Foreskin melanocyte (primary cell): ENCODE measurements at places on chromosomes 16 and 17.

DNA sequence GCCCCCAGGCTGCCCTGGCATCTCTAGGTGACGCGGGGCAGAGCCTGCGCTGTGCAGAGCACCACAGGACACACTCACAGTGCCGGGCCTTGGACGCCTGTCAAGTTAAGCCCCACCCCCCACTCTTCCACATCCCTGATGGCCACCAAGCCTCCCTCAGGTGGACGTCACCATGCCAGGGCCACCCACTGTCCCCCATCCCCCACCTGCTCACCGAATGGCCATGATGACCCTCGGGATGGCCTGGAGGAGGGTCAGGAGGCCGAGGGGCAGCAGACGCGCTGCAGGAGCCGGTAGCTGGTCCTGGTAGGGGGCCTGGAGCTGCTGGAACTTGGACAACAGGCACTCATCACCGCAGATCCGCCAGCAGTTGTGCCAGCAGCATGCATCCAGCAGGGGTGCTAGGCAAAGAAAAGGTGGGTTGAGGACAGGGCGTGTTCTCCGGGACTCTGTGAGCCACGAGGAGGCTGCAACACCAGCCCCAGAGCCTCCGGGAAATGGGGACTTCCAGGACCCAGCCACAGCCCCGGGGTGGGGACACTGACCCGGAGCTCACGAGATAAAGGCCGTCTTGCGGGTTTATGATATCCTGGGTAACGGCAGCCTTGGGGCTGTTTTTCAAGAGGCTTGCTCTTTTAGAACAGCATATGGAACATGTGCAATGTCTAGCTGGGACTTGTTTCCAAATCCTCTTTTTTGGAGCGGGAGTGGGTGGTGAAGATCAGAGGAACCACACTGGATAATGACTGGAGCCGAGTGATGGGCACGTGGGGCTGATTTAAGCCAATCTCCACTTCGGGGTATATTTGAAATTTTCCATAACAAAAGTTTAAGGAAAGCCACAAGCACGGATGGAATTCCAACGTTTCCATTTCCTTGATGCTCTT, 11.4 kb downstream of the C16orf95 start:
- DNase-seq = peak; percentile 95

GRCh38 chr16:57578521-57579360, 36.3 kb downstream of the ADGRG5 start:
- DNase-seq = no peak

DNA sequence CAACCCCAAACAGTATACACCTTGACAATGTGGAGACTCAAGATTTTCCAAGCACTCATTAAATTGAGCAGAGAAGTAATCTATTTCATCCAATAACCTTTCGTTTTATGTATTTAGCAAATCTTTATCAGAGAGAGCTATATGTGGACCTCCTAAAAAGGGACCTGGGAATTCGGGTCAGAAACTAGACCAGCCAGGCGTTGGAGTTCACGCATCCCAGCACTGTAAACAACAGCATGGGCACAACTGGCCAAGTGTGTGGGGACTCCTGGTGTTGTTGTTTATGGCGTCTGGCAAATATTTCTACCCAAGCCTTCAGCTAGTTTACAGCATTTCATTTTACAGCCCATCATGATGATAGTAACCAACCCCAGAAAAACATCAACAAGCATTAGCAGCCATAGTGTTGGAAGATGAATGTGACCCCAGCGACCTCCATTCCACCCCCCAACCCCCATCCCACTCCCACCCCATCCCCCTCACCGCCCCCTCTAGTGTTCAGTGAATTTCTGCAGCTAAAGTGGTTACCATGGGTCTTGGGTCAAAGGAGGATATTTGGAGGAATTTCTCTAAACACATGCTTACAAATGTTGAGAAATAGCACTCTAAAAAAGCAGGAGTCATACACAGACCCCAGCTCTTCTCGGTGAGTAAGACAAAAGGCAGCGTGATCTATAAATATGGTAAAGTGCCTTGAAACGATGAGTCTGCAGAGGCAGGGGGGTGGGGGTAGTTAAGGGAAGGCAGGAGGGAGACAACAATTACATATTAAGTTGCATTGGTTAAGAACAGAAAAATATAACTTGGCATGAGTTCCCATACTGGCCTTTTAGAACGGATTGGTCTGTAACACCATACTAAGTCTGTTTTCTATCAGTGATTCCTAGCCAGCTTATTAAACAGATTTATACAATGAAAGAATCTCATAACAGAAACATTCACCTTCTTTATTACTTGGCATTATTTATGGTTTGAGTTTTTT, 91.4 kb upstream of the TBX2 start:
- DNase-seq = no peak

GRCh38 chr17:76623271-76624146, 20.0 kb downstream of the ST6GALNAC1 start:
- peak; percentile 49 for DNase-seq

DNA sequence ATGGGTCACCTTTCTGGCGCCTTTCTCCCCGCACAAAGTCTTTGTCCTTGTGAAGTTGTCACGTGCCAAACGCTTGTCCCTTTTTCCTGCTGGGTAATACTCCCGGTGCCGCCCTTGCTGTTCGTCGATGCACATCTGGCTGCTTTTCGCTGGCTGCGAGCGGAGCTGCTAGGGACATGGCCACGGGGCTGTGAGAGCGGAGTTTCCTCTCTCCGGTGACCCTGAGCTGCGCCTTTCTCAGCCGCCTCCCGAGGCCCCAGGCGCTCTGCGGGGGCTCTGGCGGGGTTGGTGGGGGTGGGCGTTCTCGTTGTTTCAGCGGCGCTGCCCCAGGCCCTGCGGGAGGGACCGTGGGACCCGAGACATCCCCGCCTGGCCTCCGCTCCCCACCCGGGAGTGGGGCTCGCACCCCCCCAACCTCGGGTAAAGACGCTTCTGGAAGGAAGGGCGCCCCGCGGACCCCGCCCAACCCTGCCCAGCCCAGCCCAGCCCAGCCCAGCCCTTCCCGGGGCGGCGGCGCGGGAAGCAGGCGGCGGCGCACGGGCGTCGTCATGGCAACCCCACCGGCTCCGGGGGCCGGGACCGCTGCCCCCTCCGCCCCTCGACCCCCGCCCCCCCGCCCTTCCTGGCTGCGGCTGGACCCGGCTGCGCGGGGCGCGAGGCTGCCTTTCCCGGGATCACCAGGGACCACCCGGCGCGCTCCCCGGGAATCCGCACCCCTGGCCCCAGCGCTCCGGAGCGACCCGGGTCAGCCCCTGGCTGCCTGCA, 12.3 kb downstream of the CHMP6 start:
- no peak for DNase-seq

GRCh38 chr17:31425282-31426040, 34.0 kb downstream of the RAB11FIP4 start:
- DNase-seq = no peak

DNA sequence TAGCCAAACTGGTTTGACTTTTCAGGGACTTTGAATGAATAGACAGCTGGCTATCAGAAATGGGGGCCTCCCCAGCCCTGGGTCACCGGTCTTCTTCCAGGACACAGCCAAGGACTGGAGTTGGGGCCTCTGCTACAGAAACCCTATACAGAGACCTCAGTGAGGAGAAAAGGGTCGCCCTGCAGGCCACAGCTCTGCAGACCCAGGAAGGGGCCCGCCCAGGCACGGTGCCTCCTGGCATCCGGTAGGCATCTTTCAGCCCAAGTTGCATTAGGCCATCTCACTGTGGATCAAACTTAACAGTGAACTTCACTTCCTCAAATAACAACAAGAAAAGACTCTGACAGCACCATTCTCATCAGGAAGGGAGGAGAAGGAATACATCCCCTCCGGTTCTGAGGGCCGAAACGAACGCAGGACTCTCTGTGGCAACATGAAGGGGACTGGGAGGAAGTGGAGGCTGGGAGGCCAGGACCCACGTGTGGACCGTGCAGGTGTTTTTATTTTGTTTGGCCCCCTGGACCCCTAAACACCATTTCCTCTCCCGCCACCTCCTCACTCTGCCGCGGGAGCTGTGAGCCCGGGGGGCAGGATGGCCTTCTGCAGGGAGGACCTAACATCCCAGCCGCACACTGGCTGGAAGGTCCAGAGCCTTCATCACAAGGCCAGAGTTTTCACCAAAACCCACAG, 7.2 kb downstream of the SLC38A10 start:
- DNase-seq = no peak

- no peak for DNase-seq
Measured at GRCh38 chr17:30253312-30253711, 17.8 kb upstream of the SLC6A4 start.

DNA sequence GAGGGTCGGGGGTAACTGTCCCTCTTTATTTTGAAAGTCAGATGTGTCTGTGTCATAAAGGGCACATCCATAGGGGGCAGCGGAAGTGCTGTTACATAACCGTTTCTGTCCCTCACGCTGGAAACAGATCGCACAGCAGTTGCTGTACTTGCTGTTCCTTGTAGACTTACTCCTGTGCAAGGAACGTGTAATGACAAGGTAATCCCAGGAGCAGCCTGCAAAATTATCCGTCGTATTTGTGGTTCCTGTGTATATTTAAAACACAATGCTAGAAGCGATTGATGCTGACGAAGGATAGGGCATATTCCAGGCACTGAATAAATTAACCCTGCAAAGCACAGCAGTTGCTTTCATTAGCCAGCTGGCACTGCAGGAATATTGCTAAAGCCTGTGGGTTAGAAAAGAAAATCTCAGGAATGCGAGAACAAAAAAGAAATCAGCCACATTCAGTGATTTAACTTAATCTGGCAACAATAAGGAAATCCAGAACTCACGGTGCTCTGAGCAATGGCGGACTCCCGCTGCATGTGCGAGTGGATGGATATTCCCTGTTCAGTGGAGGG, 76.2 kb downstream of the SPECC1 start:
- no peak for DNase-seq

- DNase-seq = peak; percentile 73
Measured at GRCh38 chr16:23835390-23836077, at the start of gene PRKCB. PRKCB (plus strand) TSS chr16:23835983.

DNA sequence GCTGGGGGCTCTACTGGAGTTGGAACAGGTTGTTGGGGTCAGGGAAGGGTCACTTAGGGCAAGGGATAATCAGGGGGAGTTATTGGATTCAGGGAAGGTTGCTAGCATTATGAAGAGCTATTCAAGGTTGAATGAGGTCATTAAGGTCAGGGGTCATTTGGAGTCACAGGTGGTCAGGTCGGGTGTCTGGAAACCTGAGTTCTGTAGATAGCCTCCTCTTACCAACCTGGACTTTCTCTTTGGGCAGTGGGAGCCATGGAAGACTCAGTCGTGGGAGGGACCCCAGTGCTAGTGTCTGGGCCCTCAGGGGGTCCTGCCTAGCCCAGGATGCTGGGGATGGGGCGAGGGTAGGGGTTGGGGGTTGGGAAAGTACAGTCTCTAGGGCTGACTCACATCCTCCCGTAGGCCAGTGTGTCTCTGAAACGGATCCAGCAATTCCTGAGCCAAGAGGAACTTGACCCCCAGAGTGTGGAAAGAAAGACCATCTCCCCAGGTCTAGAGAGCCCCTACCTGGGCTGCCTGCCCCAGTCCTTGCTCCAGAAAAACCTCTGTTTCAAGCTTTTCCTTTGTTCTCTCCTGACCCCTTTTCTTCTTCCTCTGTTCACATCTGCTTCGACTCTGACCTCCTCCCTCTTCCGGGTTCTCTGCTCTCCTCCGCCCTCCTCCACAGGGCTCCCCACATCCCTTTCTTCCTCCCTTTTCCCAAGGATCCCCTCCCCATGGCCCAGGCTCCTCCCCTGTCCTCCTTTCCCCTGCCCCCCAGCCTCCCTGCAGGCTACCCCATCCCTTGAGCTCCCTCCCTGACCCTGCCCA, 33.5 kb downstream of the ABCC3 start:
- DNase-seq = no peak

GRCh38 chr17:74529243-74529642, 2.0 kb downstream of the CD300LB start:
- DNase-seq = no peak

- no peak for DNase-seq
Measured at GRCh38 chr16:81107511-81107910, 11.3 kb upstream of the GCSH start.

DNA sequence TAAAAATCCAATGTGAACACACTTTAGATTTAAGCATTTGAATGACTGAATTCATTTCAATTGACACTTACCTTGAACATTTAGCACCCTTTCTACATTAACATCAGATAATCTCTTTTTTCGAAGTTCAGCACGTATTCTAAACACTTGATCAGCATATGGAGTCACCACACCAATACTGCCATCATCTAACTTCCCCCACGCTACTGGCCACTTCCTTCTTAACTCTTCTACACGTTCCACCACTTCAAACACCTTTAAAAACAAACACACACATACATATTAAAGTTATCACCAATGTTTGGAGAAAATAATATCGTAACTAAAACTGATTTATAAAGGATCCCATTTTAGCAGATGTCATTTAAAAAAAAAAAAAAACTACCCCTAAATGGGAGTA, 93.5 kb downstream of the CACNG1 start:
- no peak for DNase-seq

GRCh38 chr16:23145608-23146007, 3.6 kb downstream of the USP31 start:
- DNase-seq = no peak

- DNase-seq = no peak
Measured at GRCh38 chr17:56723421-56723820, 110.3 kb downstream of the C17orf67 start.

DNA sequence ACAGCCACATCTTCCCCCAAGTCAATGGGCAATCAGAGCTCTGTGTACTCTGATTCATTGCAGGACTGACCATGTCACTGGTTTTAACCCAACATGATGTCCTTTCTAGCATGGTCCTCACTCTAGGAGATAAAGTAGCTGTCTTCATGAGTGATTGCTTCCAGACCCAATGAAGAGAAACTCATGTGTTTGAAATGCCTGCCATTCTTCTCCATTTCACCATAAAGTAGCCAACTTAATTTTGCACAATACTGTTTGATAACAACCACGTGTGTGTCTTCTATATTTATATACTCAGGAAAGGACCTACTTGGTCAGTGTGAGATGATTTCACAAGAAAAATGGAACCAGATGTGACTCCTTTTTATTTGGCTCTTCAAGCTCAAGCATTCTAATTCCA, 172.5 kb downstream of the AXIN2 start:
- DNase-seq = no peak
